Stimulated activated CD4-positive, alpha-beta T cell treated with anti-CD3 and anti-CD28 coated beads, Interleukin-1b, Interleukin-23, amount 100 ng/mL, for 48 hours (primary cell): ENCODE measurements at places on chromosomes 6 and 20.

GRCh38 chr20:42740226-42740870 is 449.4 kb downstream of the PTPRT start:
- DNase-seq = no peak

DNA sequence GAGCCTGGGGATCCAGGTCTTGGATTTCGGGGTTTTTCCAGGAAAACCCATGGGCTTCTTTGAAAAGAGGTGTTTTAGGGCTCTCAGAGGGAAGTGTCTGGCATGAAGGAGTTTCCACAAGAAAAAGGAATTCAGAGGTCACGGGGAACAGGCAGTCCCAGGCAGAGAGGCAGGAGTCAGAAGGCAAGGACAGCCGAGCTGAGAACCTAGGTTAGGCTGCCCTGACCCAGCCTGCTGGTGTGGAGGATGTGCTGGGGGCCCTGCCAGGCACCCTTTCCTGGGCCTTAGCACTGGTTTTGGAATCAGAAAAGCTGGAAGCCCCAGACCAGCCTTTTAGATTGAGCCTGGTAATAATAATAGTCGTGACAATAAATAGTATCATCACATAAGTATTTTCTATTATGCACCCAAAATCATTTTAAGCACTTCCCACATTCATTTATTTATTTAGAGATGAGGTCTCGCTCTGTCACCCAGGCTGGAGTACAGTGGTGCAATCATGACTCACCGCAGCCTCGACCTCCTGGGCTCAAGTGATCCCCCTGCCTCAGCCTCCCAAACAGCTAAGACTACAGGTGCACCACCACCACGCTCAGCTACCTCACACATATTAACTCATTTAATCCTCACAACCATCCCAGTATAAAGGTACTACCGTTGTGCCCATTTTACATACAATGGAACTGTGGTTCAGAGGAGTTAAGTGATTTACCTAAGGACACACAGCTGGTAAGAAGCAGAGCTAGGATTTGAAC is 19.9 kb downstream of the TGM2 start:
- DNase-seq = no peak

DNA sequence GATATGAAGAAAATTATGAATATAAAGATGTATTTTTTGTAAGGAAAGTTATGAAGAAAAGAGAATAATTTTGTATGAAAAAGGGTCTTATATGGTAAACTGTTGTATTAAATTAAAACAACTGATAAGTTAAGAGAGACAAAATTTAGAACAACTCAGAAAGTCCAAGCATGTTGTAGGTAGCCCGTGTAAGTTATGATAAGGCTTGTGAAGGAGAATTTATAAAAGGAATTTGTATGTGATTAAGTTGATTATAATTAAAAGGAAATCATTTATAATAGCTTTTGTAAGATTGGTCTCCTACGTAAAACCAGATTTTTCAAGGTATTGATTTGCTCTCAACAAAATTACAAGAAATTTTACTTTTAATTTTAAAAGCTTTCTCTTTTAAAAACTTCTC is 1579.3 kb downstream of the HACE1 start:
- no peak for DNase-seq

- DNase-seq = no peak
These were observed 195.1 kb downstream of the HDGFL1 start for GRCh38 chr6:22764496-22764895.

DNA sequence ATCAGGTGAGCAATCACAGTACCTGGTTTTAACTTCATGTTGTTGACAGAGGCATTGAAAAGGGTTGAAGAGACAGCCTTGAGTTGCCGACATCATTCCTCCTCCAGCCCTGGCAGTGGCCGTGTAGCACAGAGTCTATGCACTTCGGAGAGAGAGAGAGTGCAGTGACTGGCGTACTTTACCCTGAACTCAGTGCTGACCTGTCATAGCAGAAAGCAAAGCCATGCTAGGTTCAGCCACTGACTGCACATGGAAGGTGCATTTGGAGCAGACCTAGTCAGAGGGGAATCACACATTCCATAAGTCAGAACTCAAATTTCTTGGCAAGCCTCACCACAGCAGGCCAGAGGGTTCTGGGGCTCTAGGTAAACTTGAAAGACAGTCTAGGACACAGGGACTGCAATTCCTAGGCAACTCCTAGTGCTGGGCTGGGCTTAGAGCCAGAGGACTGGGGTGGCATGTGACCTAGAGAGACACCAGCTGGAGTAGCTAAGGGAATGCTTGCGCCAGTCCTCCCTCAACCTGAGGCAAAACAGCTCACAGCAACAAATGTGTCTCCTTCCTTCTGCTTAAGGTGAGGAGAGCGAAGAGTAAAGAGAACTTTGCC is 69.1 kb downstream of the ELOVL4 start:
- no peak for DNase-seq
